ENCODE measurements at places on chromosomes 11 and 22.

DNA sequence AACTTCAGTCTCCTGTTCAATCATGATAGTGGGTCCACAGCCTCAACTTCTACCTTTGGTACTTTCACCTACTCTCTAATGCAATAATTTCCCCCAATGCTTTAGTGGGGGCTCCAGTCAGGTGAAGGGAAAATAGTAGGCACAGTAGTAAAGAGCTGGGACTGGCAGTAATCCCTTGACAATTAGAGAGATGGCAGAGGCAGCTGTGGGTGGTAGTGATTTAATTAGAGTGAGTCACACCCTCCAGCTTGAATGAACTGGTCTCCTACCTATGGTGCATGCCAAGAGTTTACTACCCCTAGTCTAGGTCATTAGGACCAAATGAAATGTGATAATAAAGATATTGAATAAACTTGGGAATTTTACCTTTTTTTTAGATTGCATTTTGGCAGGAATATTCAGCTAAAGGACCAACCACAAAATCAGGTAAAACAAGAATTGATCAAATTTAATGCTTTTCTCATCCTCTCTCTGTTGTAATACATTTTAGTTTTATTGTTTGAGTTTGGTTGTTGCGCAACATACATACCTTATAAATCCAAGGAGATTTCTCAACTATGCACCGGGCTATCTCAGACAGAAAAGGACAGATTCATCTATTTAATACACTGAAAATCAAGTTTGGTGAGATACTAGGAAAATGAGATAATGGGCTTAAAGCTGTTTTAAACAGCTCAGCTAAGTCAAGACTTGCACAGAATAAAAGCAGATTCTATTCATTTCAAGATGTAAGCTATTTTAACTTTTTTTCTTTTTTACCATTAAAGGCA lies 9.0 kb downstream of the PRRG4 start:
- DNase-seq: no peak

GRCh38 chr11:70104419-70104818 lies 26.3 kb downstream of the ANO1 start:
- DNase-seq: no peak

- DNase-seq: no peak
Measured at GRCh38 chr22:47200273-47201051, 438.0 kb downstream of the TBC1D22A start.

DNA sequence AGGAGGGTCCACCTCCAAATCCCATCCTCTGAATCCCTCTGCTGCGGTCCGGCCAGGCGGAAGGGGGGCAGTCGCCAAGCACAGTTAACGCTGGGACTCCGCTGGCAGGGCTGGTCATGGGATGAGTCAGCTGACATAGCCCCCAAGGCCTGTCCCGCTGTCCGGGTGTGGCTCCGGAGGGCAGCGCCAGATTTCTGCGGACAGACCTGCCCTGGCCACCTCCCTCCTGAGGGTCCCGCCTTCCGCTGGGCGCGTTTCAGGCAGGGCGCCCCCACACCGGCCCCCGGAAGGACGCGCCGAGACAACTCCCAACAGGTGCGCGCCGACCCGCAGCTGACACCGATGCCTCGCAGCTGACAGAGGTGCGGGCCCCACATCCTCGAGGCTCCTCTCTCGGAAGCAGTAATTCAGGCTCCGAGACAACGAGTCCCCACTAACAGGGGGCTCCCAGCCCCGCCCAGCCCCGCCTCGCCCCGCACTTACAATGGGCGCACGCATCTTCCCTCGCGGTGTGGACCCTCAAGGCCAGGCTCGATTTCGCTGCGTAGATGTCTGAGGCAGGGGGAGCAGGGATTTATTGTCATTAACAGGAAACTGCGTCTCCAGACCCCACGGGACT lies 607 bp downstream of the PLAAT3 start:
- peak; percentile 10 for DNase-seq

DNA sequence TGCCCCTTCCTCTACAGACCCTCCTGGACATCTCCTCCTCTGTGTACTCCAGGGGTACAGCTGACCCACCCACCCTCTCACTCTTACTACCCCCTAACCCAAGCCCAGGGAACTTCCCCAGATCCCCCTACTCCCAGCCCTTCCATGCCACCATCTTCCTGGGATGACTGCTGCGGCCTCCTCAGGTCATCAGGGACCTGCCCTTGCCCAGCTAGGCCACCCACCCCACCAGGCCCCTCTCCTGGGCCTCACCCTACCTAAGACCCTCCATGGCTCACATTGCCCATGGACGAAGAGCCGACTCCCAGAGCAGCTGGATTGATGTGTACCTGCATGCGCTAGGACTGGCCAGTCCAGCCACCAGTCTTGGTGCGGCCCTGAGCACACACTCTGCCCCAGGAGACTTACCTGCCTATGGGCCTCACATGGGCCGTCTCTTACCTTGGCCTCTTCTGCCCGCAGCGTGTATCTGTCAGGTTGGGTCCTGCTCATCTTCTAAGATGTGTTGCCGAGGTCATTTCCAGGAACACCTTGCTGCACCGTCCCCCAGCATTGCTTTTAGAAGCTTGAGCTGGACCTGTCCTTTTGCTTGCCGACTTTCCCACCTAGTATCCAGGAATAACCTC lies 2.0 kb upstream of the CLDN5 start:
- DNase-seq: no peak

DNA sequence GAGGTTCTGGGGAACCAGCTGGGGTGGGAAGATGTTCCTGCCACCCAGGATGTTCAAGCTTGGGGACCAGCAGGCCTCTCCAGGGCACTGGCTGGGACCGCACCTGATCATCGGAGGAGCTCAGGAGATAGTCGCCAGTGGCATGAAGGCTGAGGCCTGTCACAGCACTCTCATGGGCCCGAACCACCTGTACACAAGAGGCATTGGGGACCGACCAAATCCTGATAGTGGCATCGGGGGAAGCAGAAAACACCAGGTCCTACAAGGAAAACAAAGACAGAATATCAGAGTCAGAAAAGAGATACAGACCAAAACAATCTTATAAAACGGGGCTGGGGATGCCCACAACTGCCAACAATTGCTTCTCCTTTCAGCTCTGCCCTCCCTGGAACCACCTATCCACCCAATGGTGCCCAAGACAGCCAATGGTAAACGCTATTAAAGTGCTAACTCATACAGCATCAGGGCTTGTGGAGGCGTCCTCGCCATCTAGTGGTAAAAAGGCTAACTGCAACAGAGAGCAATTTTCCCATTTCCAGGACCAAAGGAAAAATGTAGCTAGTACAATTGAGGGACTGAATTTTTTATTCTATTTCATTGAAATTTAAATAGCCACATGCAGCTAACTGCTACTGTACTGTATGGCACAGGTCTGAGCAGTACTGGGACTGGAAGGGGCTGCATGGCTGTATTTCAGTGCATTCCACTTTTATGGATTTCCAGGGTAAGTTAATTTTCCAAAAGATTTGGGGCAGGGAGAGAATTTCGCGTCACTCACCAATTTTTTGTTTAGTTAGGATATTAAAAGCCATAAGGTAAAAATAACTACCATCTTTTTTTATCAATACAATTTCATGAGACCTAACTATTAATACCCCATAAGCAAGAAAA lies 7.1 kb downstream of the PRPF19 start:
- DNase-seq: peak; percentile 17

DNA sequence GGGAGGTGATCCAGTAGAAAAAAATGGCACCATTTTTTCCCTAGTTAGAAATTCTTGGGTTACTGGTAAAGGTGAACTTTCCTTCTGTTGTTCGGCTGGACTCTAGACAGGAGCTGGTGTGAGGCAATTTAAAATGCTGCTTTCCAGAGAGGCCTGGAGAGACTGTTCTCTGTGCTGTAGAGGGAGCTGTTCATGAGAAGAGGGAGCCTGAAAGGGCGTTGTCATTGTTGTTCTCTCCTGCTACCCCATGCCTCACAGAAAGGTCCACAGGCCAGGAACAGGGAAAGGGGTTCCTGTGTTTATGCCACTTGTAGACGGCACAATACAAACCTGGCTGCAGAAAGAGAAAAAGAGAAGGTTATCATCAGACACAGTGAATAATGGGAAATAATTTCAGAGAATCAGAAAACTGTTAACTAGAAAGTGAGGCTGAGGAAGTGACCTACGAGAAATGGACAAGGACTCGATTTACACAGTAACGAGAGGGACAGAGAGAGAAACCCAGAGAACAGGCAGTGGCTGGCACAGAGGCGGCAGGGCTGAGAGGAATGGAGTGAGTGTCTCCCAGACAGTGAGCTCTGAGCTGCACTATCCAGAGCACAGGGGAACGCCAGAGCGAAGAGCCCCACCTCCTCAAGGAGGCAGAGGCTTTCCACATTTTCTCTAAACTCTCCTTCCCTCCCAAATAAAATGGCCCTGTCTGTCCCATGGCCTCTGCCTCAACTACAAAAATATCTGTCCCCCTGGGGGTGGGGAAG lies 109.2 kb downstream of the RRM1 start:
- no peak for DNase-seq

- peak; percentile 27 for DNase-seq
Measured at GRCh38 chr22:41925783-41926460, 684 bp downstream of the TNFRSF13C start.

DNA sequence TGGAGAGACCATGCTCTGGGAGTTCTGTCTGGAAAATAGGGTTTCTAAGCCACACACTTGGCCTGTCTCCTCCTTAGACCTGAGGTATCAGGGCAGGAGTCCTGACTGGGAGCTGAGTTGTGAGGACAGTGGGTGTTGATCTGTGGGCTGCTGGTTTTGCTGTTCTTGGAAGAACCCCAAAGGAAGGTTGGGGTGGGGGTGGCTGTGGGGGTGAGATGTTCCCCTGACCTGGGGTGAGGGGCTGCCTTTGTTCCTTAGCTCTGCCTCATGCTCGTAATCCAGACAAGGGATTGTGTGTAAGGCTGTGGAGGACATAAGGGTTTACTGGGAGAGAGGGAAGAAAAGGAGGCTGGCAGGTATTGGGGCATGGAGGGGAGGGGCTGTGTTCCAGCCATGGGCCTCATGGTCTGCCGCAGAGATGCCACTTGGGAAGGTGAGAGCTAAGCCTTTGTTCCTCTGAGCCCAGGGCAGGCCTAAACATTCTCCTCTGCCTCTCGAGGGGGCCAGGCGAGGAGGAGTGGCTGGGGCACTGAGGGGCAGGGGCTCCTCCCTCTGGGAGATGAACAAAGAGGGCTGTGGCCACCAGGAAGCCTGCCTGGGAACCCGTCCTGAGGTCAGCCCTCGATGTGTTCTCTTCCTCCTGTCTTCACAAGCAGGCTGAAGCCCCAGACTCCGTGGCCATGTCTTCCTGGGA lies 4.4 kb downstream of the OTOG start:
- DNase-seq: no peak

DNA sequence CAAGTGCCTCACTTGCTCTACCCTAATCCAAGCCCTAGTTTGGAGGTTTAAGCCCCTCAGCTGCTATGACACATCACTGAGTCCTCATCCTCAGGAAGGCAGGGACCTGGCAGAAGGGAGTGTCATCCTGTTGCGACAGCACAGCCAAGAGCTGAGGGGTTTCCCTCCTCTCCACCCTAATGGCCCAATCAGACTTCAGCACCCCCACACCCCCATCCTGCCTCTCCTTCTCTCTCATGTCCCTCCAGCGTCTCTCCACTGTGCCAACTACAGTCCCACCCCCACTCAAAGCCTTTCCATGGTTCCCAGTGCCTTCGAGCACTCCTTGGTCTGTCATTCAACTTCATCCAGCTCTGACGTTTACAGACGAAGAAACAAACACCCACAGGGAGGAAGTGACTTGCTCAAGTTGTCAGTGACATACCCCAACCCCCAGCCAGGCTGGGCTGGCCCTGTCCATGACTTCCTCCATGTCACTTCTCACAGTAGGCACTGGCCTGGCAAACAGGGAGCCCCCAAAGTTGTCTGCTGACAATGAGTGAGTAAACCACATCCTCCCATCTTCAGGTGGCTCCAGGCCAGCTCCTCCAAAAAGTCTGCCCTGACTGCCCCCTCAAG lies 15.6 kb downstream of the ARAP1 start:
- DNase-seq: peak; percentile 64

DNA sequence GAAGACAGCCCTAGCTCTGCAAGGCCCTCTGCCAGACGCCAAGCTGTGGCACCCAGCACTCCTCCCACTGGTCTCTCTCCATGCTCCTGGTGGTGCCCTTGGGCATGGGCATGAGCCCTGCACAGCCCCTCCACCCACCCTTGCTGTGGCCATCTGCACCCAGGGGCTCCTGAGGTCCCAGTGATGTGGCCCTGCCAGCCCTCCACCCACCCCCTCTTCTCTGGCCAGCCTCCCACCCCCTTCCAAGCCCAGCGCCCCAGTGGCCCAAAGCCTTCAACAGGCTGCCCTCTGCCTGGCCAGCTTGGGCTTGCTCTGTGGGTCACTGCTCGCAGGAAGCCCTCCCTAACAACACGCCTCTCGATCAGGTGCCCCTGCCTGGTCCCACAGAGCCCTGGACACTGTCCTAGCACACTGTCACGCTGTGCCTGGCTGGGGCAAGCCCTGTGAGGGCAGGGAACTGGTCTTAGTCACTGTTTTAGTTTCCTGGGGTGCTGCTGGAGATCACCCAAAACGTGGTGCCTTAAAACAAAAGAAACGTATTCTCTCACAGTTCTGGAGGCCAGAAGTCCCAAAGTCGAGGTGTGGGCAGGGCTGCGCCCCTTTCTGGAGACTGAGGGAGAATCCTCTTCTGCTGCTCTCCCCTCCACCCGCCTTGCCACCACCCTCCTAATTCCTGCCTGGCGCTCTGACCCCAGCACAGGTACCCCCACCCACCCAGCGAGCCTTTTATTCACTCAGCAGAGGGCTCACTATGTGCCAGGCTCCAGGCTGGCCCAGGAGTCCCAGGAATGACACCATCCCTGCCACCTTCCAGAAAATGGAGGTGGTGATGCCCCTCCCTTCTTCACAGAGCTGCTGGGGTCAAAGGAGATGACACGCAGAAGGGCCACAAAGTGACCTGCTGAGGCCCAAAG lies 14.7 kb downstream of the SULT4A1 start:
- DNase-seq: no peak

GRCh38 chr11:95638501-95638900 lies 151.1 kb downstream of the FAM76B start:
- DNase-seq: no peak

DNA sequence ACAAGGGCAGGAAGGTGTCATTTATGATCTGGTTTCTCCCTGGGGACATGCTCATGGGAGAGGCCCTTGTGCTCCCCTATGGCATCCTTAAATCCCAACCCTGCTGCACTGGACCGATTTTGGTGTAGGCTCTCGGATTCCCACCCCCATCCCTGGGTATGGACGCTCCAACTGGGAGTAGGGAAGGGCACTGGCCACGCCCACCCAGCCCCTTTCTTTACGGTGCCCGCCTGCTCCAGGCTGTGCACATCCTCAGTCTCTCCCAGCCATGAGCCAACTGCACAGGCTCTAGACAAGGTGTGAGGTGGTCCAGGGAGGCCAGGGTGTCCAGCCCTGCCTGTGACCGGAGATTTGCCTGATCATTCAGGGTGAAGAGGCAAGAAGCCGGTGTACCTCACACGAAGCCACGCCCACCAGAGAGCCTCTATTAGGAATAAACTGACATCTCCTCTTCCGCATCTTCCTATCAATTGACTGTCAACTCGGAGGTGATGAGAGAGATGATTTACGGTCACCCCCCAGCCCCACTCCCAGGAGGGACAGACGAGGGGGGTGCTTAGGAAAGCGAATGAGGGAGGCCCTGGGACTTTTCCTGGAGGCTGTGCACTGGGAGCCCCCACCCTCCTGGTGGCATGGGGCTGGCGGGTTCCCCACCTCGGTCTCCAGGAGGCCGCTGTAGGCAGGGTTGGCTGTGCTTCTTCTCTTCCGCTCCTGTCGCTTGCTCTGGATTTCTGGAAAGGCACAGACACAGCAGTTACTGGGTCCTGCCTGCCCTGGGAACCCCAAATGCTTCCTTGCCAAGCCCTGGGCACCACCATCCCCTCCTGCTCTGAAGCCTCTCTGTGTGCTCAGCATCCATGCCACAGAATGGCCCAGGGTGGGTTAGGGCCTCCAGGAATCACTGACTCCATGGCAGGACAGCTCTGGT lies 116.7 kb downstream of the PHF21B start:
- DNase-seq: no peak
